ENCODE measurements at places on chromosomes 3 and 15.
A peak's percentile ranks its signal among the peaks of the same experiment; 100 is the strongest.

GRCh38 chr15:79501086-79501485 lies 69.0 kb downstream of the MINAR1 start:
- no peaks in the 10 kb centered on the region for H3K4me1 ChIP-seq
- H3K36me3 ChIP-seq, result no peaks in the 10 kb centered on the region
- H3K27ac ChIP-seq, result no peak overlapping the region
- no peak overlapping the region for H3K4me3 ChIP-seq

DNA sequence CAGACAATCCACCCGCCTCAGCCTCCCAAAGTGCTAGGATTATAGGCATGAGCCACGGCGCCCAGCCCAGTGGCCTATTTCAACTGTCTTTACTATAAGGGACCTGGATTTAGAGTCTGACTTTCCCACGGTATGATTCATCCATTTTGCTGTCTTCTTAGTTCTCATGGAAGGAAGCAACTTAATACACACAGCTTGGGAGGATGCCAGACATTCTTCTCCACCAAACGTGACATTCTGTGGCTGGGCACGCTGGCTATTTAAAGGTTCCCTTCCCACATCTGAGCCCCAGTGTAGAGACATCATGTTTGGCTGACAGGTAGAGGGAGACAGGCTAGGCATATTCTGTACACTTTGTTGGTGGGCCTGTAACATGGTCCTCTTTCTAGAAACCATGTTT lies 26.2 kb downstream of the FAM43A start:
- DNase-seq, result no peak
- H3K4me3 ChIP-seq, result no peak overlapping the region
- peaks cover 30% of the 10 kb centered on the region for H3K4me1 ChIP-seq
- no peaks in the 10 kb centered on the region for H3K36me3 ChIP-seq

GRCh38 chr15:64686130-64686735 lies 89.2 kb downstream of the RBPMS2 start:
- DNase-seq, result peak; percentile 18
- H3K4me3 ChIP-seq, result no peak overlapping the region
- H3K27ac ChIP-seq, result no peak overlapping the region
- H3K27me3 ChIP-seq, result peaks cover 2% of the 10 kb centered on the region
- H3K4me1 ChIP-seq, result peaks cover 2% of the 10 kb centered on the region
- H3K36me3 ChIP-seq, result peaks cover 43% of the 10 kb centered on the region

DNA sequence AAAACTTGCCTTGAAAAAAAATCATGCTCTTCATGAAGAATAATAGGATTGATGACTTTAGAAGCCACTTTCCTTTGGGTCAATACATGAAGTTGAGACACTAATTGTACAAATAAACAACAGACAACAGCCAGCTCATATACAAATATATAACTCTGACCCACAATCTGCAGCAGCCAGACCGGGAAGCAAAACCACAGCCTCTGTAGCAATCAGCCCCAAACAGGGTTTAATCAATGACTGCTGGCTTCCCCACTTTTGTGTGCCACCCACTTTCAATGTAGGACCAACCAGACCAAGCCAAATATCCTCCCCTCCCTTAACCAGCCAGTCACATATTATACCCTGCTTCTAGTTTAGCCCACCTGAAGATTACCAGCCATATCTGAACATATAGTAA lies 39.0 kb downstream of the IFT57 start:
- no peaks in the 10 kb centered on the region for H3K4me1 ChIP-seq
- DNase-seq, result no peak
- no peak overlapping the region for H3K27ac ChIP-seq
- H3K36me3 ChIP-seq, result peaks cover 30% of the 10 kb centered on the region
- no peaks in the 10 kb centered on the region for H3K27me3 ChIP-seq
- H3K4me3 ChIP-seq, result no peak overlapping the region

- H3K4me3 ChIP-seq, result no peak overlapping the region
- H3K36me3 ChIP-seq, result no peaks in the 10 kb centered on the region
- H3K27me3 ChIP-seq, result no peaks in the 10 kb centered on the region
Measured at GRCh38 chr3:32200992-32201758, 37.3 kb upstream of the CMTM8 start.

Data from immature natural killer cell (primary cell).